A673 (cell line): ENCODE measurements at places on chromosomes 3 and 15.

DNA sequence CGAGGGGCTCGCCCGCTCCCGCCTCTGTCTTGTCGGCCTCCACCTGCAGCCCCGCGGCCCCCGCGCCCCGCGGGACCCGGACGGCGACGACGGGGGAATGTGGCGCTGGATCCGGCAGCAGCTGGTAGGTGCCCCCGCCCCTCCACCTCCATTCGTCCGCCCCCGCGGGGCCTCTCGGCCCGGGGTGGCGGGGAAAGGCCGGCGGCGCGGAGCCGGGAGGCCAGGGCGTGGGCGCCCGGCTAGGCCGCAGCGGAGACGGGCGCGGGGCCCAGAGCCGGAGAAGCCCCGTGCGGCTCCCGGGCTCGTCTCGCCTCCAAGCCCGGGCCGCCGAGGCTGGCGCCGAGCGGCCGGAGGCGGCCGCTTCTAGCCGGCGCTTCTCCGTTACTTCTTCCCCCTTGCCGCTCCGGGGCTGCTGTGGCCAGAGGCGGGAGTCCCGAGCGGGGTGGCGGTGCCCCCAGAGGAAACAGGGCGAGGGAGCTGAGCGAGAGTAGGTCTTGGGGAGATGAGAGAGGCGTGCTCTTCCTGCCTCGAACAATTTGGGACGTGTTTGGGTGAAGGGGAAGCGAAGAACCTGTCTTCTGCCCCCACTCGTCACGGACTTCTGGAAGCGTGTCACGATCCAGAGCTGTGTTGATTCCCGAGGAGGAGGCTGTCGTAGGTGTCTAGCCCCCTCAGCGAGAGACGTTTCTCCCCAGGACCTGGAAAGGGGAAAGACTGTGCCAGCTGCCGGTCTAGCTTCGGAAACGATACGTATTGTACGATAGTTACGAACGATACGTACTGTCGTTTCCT is 555 bp downstream of the ATP11B start:
- peak overlapping the region; percentile 83 for H3K27ac ChIP-seq
- no peaks in the 10 kb centered on the region for H3K36me3 ChIP-seq
- H3K27me3 ChIP-seq = no peaks in the 10 kb centered on the region
- DNase-seq = peak; percentile 60
- peak overlapping the region; percentile 73 for H3K4me3 ChIP-seq

- H3K4me1 ChIP-seq = no peaks in the 10 kb centered on the region
- H3K4me3 ChIP-seq = no peak overlapping the region
- no peaks in the 10 kb centered on the region for H3K27me3 ChIP-seq
Measured at GRCh38 chr3:111714305-111714704, 119.2 kb upstream of the ZBED2 start.

- no peak for DNase-seq
- no peak overlapping the region for H3K27ac ChIP-seq
- no peaks in the 10 kb centered on the region for H3K27me3 ChIP-seq
- H3K36me3 ChIP-seq = no peaks in the 10 kb centered on the region
- no peak overlapping the region for H3K4me3 ChIP-seq
Measured at GRCh38 chr15:87481126-87481525, 775.4 kb downstream of the NTRK3 start.

- H3K4me1 ChIP-seq = peaks cover 3% of the 10 kb centered on the region
- no peaks in the 10 kb centered on the region for H3K27me3 ChIP-seq
- H3K27ac ChIP-seq = no peak overlapping the region
- H3K36me3 ChIP-seq = no peaks in the 10 kb centered on the region
Measured at GRCh38 chr15:63971427-63971805, 74.9 kb downstream of the DAPK2 start.

GRCh38 chr3:103554451-103554850 is 1119.6 kb downstream of the ZPLD1 start:
- H3K27me3 ChIP-seq = no peaks in the 10 kb centered on the region
- no peak overlapping the region for H3K4me3 ChIP-seq
- no peaks in the 10 kb centered on the region for H3K36me3 ChIP-seq

DNA sequence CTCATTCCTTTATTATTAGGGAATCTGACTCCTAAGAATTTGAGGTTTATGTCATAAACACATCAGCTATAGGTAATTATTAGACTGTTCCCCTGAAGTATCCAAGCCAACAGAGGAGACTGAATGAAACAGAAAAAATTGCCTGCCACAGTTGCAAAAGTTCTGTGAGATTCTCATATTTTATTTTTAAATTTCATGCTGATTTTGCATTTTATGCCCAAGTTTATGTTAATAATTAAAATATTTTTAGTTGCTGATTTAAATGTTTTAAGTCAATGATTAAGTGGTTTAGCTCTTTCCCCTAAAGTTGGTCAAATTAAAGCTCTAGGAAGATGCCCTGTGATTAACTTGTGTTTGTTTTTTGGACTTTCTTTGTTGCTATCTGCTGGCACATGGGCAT is 10.2 kb downstream of the SENP8 start:
- H3K4me3 ChIP-seq = no peak overlapping the region
- H3K27me3 ChIP-seq = no peaks in the 10 kb centered on the region

DNA sequence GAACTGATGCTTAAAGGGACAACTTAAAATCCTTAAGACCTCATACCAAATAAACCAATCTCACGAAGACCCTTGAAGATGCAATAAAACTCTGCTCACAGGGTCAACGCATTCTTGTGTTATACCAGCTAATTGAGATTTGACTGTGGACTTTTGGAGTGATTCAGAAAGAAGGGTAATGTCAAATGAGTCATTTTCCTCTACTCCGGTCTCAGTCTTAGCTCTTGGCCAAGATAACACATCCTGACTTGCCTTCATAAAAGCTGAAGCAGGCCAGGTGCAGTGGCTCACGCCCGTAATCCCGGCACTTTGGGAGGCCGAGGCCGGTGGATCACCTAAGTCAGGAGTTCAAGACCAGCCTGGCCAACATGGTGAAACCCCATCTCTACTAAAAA is 3.8 kb downstream of the PKM start:
- no peaks in the 10 kb centered on the region for H3K27me3 ChIP-seq
- peaks cover 33% of the 10 kb centered on the region for H3K36me3 ChIP-seq
- peak overlapping the region; percentile 92 for H3K27ac ChIP-seq

GRCh38 chr3:191963182-191963581 is 502.2 kb downstream of the PYDC2 start:
- H3K36me3 ChIP-seq = no peaks in the 10 kb centered on the region
- H3K27ac ChIP-seq = no peak overlapping the region
- peak; percentile 78 for DNase-seq
- peaks cover 5% of the 10 kb centered on the region for H3K4me1 ChIP-seq
- H3K27me3 ChIP-seq = no peaks in the 10 kb centered on the region

- H3K4me3 ChIP-seq = no peak overlapping the region
- no peaks in the 10 kb centered on the region for H3K36me3 ChIP-seq
- no peaks in the 10 kb centered on the region for H3K4me1 ChIP-seq
- no peak overlapping the region for H3K27ac ChIP-seq
- no peaks in the 10 kb centered on the region for H3K27me3 ChIP-seq
Measured at GRCh38 chr3:108509871-108510270, 525 bp downstream of the MYH15 start.

GRCh38 chr3:127173516-127174166 is 19.3 kb upstream of the PRR23E start:
- H3K4me1 ChIP-seq = peaks cover 13% of the 10 kb centered on the region
- H3K36me3 ChIP-seq = no peaks in the 10 kb centered on the region
- peaks cover 20% of the 10 kb centered on the region for H3K27me3 ChIP-seq
- no peak overlapping the region for H3K4me3 ChIP-seq
- DNase-seq = no peak
- no peak overlapping the region for H3K27ac ChIP-seq

DNA sequence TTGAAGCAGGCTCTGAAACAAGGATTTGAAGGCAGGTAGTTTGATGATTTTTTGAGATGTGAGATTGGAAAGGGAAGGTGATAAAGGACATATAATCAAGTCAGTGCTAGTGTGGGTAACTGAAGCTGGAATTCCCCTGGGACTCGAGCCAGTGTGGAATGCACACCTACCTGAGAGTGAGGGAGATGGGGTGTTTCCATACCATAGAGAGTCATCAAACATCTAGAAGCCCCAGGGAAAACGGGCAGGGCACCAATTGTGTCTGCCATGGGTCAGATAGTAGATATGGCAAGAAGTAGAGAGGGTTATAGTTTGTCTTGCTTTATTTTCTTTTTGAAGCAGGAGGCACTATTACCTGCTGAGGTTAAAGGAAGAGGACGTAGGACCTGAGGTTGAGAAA is 120.0 kb downstream of the SSR3 start:
- peaks cover 4% of the 10 kb centered on the region for H3K27me3 ChIP-seq
- no peak overlapping the region for H3K27ac ChIP-seq
- DNase-seq = no peak
- H3K4me1 ChIP-seq = no peaks in the 10 kb centered on the region
- H3K36me3 ChIP-seq = no peaks in the 10 kb centered on the region

- no peak overlapping the region for H3K4me3 ChIP-seq
- H3K36me3 ChIP-seq = no peaks in the 10 kb centered on the region
- no peaks in the 10 kb centered on the region for H3K4me1 ChIP-seq
- DNase-seq = no peak
- H3K27me3 ChIP-seq = no peaks in the 10 kb centered on the region
- H3K27ac ChIP-seq = no peak overlapping the region
Measured at GRCh38 chr3:39222939-39223338, 30.5 kb upstream of the XIRP1 start.

DNA sequence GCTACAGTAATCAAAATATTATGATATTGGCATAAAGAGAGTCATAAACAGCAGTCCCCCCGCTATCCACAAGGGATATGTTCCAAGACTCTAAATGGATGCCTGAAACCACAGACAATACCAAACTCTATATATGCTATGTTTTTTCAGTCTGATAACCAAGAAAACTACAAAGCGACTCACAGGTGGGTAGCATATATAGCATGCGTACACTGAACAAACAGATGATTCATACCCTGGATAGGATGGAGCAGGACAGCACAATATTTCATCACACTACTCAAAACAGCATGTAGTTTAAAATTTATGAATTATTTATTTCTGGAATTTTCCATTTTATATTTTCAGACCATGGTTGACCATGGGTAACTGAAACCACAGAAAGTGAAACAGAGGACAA is 87.0 kb upstream of the PPP2R3A start:
- H3K36me3 ChIP-seq = no peaks in the 10 kb centered on the region
- H3K27ac ChIP-seq = no peak overlapping the region
- H3K27me3 ChIP-seq = no peaks in the 10 kb centered on the region
- no peak overlapping the region for H3K4me3 ChIP-seq

GRCh38 chr15:29014493-29014892 is 128.7 kb downstream of the APBA2 start:
- no peak overlapping the region for H3K27ac ChIP-seq
- H3K27me3 ChIP-seq = no peaks in the 10 kb centered on the region
- no peak for DNase-seq
- no peaks in the 10 kb centered on the region for H3K36me3 ChIP-seq
- H3K4me1 ChIP-seq = no peaks in the 10 kb centered on the region

GRCh38 chr15:38389924-38390542 is 63.9 kb upstream of the FAM98B start:
- H3K27ac ChIP-seq = no peak overlapping the region
- no peaks in the 10 kb centered on the region for H3K4me1 ChIP-seq
- peaks cover 27% of the 10 kb centered on the region for H3K27me3 ChIP-seq
- DNase-seq = peak; percentile 62
- no peaks in the 10 kb centered on the region for H3K36me3 ChIP-seq

DNA sequence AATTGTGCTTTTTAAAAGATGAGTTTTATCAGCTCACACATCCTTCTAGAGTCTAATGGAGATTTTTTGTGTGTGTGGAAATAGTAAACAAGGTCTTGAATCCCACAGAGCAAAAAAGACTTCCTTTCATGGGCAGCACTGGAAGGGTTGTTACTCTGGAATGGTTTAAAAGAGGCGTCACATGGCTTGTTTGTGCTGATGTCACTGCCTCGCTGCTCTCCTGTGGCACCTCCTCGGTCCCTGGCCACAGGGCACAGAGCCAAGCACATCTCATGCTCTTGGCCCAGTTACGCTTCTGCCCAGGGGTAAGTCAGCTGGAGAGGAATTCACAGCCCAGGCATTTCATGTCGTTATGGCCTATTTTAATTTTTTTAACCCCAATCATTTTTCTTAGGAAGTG is 53.2 kb downstream of the PGPEP1L start:
- no peaks in the 10 kb centered on the region for H3K27me3 ChIP-seq
- DNase-seq = no peak
- peaks cover 11% of the 10 kb centered on the region for H3K36me3 ChIP-seq
- no peaks in the 10 kb centered on the region for H3K4me1 ChIP-seq

GRCh38 chr3:161430307-161430706 is 59.0 kb upstream of the SPTSSB start:
- no peaks in the 10 kb centered on the region for H3K27me3 ChIP-seq
- DNase-seq = no peak

DNA sequence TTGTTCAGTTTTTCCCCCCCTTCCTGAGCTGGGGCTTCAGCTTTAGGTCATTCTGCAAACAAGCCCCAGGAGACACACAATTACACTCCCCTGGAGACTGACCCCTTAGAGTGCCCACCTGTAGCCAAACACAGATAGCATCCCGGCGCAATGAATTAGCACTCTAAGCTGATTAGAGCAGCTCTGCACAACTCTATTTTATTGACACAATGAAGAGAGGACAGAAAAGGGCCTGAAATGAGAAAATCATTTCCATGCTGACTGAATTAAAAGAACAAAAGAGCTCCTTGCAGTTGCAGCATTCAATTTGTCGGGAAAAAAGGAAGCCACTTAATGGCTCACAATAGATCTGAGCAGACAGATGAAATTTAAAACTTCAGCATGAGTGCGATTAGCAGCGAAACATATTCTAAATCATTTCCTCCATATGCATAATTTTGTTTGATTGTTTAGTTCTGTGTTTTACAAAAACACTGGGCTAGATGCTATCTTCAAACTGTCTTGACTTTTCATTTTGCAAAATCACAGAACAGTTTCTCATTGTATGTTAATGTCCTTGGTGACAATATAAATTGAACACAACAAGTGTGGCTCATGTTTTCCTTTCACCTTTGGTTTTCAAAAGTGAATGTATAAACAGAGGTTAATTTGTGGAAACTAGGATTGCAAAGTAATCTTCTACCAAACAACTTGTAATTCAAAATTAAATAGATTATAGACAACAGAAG is 308.6 kb downstream of the MECOM start:
- H3K4me1 ChIP-seq = no peaks in the 10 kb centered on the region
- peaks cover 100% of the 10 kb centered on the region for H3K27me3 ChIP-seq
- H3K27ac ChIP-seq = no peak overlapping the region
- H3K4me3 ChIP-seq = no peak overlapping the region
- DNase-seq = peak; percentile 60
- H3K36me3 ChIP-seq = no peaks in the 10 kb centered on the region

GRCh38 chr3:117919621-117920020 is 1115.0 kb downstream of the IGSF11 start:
- no peaks in the 10 kb centered on the region for H3K27me3 ChIP-seq
- H3K4me1 ChIP-seq = peaks cover 3% of the 10 kb centered on the region
- H3K36me3 ChIP-seq = no peaks in the 10 kb centered on the region
- H3K4me3 ChIP-seq = no peak overlapping the region
- DNase-seq = no peak
- H3K27ac ChIP-seq = no peak overlapping the region
